ENCODE measurements at places on chromosomes 4 and X.

DNA sequence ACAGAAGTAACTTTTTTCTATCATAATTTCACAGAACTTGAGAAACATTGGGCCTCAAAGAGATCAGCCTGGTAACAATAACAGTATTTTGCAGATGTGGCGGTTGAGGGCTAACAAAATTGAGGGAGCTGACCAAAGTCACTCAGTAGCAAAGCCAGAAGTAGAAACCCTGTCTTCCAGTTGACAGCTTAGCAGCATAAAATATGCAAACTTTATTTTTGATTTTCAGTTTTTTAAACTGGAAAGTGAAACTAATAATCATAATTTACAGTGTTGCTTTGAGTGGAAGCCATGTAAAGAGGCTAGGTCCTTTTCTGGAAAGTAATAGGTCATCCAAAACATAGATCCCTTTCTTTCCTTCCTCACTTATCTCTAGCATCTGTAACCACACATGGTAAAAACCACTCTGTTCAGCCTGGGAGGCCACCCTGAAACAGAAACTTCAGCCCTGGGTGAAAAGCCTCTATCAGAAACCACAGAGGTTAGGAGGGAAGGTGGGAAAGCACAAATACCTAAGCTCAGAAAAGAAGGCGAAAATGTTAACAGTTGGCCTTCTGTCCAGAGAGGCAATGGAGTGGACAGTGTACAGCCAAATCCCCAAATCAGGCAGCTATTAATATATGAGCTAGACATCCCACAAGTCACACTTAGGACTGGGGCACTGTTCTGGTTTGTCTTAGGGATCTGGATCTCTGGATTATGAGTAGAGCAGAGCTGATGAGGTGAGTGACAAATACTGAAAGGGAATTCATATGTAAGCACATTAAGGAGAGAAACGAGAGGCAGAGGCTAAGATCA is 61.1 kb upstream of the ARSJ start:
- no peaks in the 10 kb centered on the region for H3K4me1 ChIP-seq
- H3K36me3 ChIP-seq: no peaks in the 10 kb centered on the region
- no peak overlapping the region for H3K27ac ChIP-seq
- DNase-seq: no peak
- H3K4me3 ChIP-seq: no peak overlapping the region

DNA sequence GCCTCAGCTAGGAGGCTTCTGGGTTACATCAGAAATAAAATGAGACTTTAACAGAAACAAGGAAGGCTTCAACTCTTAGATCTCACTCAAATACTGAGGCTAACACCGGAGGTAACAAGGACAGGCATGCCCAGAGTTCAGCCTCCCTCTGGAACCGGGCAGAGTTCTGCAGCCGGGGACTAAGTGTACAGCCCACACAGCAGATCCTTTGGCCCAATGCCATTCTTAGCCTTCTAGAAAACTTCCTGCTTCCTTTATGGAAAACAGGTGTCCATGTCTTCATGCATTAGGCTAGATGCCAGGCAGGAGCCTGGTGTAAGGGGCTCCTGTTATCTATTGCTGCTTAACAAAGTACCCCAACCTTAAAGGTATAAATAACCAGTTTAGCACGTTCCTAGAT is 369.7 kb downstream of the BCOR start:
- H3K4me3 ChIP-seq: no peak overlapping the region
- no peaks in the 10 kb centered on the region for H3K27me3 ChIP-seq

DNA sequence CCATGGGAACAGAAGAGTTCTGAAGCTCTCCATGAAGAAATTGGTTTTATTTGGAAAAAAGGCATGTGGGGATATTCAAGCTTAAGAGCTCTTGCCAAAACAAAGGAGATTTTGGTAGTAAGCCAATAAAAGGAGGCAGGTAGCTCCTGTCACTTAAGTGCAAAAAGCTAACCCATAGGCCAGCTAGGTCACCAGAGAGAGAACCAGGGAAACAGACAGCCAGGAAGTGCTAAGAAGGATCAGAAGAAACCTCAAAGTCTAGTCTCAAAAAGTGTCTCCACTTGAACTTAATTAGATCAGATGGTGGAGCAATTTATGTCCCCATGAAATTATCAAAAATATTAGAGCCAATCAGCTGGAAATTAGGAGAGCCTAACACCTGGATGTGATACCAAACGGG is 49.2 kb downstream of the CD40LG start:
- no peak for DNase-seq
- peaks cover 18% of the 10 kb centered on the region for H3K4me1 ChIP-seq
- H3K27me3 ChIP-seq: no peaks in the 10 kb centered on the region
- peak overlapping the region; percentile 37 for H3K27ac ChIP-seq
- no peaks in the 10 kb centered on the region for H3K36me3 ChIP-seq

GRCh38 chr4:14087459-14087858 is 459.9 kb upstream of the BOD1L1 start:
- no peak for DNase-seq
- H3K36me3 ChIP-seq: no peaks in the 10 kb centered on the region
- H3K4me1 ChIP-seq: no peaks in the 10 kb centered on the region
- H3K27ac ChIP-seq: no peak overlapping the region

GRCh38 chr4:176262243-176262642 is 6.8 kb downstream of the ASB5 start:
- H3K27me3 ChIP-seq: no peaks in the 10 kb centered on the region
- DNase-seq: no peak
- H3K4me3 ChIP-seq: no peak overlapping the region
- H3K36me3 ChIP-seq: no peaks in the 10 kb centered on the region
- no peaks in the 10 kb centered on the region for H3K4me1 ChIP-seq

DNA sequence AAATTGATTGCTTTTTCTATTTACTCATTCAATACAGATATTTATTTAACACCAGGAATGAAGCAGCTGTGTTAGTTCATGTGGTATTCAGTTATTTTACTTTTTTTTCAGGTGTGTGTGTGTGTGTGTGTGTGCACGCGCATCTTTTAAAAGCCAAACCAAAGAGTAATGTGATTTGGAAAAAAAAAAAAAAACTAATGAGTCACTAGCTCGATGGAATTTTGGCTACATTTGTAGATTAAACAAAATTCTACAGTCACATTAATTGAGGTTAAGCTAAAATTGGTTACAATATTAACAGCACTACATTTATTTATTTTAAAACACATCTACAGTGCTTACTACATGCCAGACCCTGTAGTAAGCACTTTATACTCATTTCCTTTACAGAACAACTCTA is 66.8 kb downstream of the HHIP start:
- H3K4me1 ChIP-seq: no peaks in the 10 kb centered on the region
- H3K27ac ChIP-seq: no peak overlapping the region
- H3K4me3 ChIP-seq: no peak overlapping the region
- DNase-seq: no peak
- H3K27me3 ChIP-seq: no peaks in the 10 kb centered on the region
- no peaks in the 10 kb centered on the region for H3K36me3 ChIP-seq

DNA sequence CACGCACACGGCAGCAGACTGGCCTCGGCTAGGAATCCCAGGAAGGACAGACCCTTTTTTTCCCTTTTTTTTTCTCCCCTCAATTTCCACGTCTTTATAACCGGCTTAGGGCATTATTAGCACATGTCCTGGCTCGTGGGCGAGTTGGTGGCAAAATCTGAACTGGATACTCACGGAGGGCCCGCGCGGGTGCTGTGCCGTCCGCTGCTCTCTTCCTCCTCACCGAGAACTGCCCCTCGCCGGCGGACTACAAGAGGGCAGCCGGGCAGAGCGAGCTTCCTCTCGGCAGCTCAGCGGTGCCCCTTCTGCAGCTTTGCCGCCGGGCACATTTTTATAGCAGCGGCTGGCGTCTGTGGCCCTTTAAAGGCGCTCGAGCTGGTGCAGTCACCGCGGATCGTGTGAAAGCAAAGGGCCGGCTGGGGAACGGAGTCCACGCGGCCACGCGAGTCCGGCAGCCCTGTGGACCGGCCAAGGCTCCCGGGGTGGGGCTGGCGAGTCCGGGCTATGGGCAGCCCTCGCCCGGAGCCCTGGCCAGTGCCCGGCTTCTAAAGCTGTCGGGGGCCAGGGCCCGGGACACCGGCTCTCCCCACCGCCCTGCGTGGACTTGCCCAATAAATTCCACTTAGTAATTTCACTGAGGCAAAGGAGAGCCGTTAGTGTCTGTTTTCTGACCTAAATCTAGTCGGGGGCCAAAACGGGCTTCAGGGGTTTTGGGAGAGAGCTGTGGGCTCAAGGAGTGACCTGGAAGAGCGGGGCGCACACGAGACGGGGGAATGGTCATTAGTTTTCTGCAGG is 1.3 kb upstream of the CITED1 start:
- DNase-seq: no peak
- H3K36me3 ChIP-seq: no peaks in the 10 kb centered on the region
- no peak overlapping the region for H3K27ac ChIP-seq
- peaks cover 28% of the 10 kb centered on the region for H3K4me1 ChIP-seq
- H3K27me3 ChIP-seq: peaks cover 55% of the 10 kb centered on the region
- H3K4me3 ChIP-seq: peak overlapping the region; percentile 56
